ENCODE measurements at places on chromosomes 1 and 21. TPM values are rescaled to one million over a fixed set of nuclear protein-coding genes. Genes with fewer than 3 reads are reported as not detected.

SH2D2A gene
- total RNA-seq, result 0.71 TPM

PLD5 gene
- total RNA-seq, result 1.7 TPM

RNU1-2 gene
- total RNA-seq, result 2,384 TPM

CNKSR1 gene
- total RNA-seq, result 1.2 TPM

AKR7A3 gene
- 1.3 TPM for total RNA-seq

FMO4 gene
- 2.0 TPM for total RNA-seq

BACE2 gene
- total RNA-seq, result 43.2 TPM

RGS1 gene
- 3.0 TPM for total RNA-seq

FYB2 gene
- total RNA-seq, result not detected

SYTL1 gene
- total RNA-seq, result 0.62 TPM

LRRC8D gene
- 6.2 TPM for total RNA-seq

OR2AK2 gene
- total RNA-seq, result not detected

SF3B4 gene
- 7.1 TPM for total RNA-seq

PCNT gene
- 28.3 TPM for total RNA-seq

KCNE1 gene
- total RNA-seq, result 0.31 TPM

KCNT2 gene
- total RNA-seq, result 10.6 TPM

PLCH2 gene
- 0.35 TPM for total RNA-seq

ARMH1 gene
- total RNA-seq, result 1.6 TPM

SLC19A2 gene
- total RNA-seq, result 7.0 TPM

DONSON gene
- total RNA-seq, result 12.9 TPM

APCS gene
- not detected for total RNA-seq

SELENON gene
- total RNA-seq, result 23.1 TPM

C1orf74 gene
- total RNA-seq, result 2.5 TPM

CEP104 gene
- total RNA-seq, result 8.3 TPM

IL12RB2 gene
- 1.2 TPM for total RNA-seq

ATP6V1G3 gene
- total RNA-seq, result not detected

NPR1 gene
- total RNA-seq, result 12.9 TPM

YY1AP1 gene
- total RNA-seq, result 60.6 TPM

LAD1 gene
- total RNA-seq, result 5.1 TPM

ELAPOR1 gene
- total RNA-seq, result 0.27 TPM

TLCD4 gene
- 11.1 TPM for total RNA-seq

DMRTA2 gene
- 0.04 TPM for total RNA-seq

RXRG gene
- 53.0 TPM for total RNA-seq

CADM3 gene
- total RNA-seq, result 0.44 TPM

PTGER3 gene
- 1.4 TPM for total RNA-seq

PIK3R3 gene
- total RNA-seq, result 8.1 TPM

C8B gene
- not detected for total RNA-seq

KRTAP21-2 gene
- not detected for total RNA-seq

S100A5 gene
- total RNA-seq, result not detected

ETS2 gene
- total RNA-seq, result 19.7 TPM

GIPC2 gene
- total RNA-seq, result 0.84 TPM

EVA1B gene
- 58.3 TPM for total RNA-seq

GART gene
- 37.5 TPM for total RNA-seq

MTMR11 gene
- total RNA-seq, result 8.1 TPM

NCMAP gene
- total RNA-seq, result 0.18 TPM

SLC9C2 gene
- total RNA-seq, result not detected

LMX1A gene
- total RNA-seq, result 0.84 TPM

VSIG8 gene
- total RNA-seq, result not detected

OXCT2 gene
- total RNA-seq, result 0.44 TPM

MNDA gene
- 2.0 TPM for total RNA-seq

WASF2 gene
- 22.4 TPM for total RNA-seq

PEF1 gene
- total RNA-seq, result 34.2 TPM

MEX3A gene
- 9.4 TPM for total RNA-seq

RNF19B gene
- total RNA-seq, result 6.8 TPM

SLFNL1 gene
- 0.58 TPM for total RNA-seq

OPRD1 gene
- total RNA-seq, result 0.27 TPM

DNAI4 gene
- 9.2 TPM for total RNA-seq

GJA5 gene
- total RNA-seq, result 12.9 TPM

HSPB7 gene
- total RNA-seq, result 39.5 TPM

PDIK1L gene
- 7.0 TPM for total RNA-seq

Data from muscle of leg (tissue), 16 donors.